ENCODE measurements at places on chromosomes 5 and 9.

- no peak for DNase-seq
These were observed 49.9 kb downstream of the LRRTM2 start for GRCh38 chr5:138824924-138825863.

GRCh38 chr5:7926720-7927119, 57.8 kb downstream of the MTRR start:
- no peak for DNase-seq

DNA sequence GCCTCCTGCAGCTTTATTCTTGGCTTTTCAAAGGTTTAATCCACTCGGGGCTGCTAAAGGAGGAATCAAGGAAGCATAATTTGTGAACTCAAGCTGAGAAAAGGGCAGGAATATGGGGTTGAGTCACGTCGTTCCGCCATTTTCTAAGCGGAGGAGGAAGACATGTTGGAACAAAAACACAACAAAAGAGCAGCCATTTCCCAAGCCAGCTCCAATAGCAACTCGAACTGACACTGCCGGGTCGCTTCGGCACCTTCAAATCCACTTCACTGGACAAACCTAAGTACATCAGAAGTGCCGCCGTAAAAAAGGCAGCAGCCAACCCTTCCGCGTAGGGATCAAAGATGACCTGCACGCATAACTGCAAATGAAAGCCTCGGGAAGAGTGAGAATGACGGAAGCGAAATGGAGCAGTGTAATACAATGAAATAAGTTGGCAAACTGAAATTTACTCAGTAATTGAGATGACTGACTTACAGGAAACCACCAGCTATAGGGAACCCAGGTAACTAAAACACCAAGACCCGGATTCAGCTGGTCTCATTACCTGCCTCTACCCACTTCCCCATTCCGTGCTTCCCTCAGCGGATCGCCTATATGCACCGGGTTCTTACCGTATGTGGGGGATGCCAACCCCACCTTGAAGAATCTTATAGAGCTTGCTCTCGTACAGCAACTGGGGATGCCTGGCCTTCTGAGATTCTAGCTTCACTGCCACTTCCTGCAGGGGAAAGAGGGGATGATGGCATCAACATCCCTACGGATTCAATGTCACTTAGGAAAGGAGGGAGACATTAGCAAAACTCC, 1.6 kb downstream of the CSNK1A1 start:
- DNase-seq = no peak

DNA sequence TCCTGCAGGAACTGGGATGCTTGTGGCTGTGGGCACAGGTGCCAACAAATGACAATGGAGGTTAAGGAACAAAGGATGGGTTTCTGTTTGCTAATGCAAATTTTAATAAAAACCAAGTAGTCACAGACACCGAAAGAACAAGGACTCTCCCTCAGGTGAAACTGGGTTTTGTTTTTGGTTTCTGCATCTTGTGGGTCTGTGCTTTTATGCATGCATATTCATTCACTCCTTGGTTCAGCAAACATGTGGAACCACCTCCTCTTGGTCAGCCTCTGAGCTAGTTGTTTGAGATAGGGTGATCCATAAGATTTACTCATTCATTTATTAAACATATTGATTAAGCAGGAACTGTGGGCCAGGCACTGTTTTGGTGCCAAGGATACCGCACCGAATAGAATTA, 381.9 kb downstream of the CDK5RAP2 start:
- DNase-seq = no peak

GRCh38 chr5:158287643-158288271, 428.8 kb upstream of the CLINT1 start:
- DNase-seq = no peak

DNA sequence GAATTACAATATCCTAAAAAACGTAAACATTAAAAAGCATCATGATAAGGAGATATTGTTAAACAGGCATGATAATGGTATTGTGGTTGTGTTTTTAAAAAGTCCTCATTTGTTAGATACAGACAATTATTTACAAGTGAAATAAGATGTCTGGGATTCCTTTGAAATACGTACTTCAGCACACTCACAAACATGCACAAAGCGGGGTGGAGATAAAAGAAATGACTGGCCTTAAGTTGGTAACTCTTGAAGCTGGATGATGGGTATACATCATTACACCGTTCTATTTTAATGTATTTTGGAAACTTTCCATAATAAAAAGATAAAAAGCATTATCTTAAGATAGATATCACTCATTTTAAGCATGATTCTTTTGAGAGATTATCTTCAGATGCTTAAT, 1.0 kb downstream of the FAM200C start:
- no peak for DNase-seq

DNA sequence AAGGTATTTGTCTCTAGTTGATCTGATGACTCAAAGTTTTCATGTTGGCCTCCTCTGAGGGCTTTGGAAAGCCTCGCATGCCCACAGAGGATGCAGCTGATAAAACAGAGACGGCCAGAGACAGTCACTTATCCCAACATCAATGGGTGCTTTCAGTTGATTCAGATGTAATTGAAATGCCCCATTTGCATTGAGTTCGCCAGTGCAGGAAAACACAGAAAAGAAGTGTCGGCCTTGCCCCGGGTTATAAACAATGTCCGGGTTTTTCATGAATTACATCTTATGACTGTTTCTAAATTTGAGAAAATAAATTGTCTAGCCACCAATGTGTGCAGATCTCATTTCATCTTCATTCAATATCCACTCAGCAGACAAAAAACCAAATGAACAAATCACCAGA, 42.2 kb upstream of the ICE1 start:
- no peak for DNase-seq

DNA sequence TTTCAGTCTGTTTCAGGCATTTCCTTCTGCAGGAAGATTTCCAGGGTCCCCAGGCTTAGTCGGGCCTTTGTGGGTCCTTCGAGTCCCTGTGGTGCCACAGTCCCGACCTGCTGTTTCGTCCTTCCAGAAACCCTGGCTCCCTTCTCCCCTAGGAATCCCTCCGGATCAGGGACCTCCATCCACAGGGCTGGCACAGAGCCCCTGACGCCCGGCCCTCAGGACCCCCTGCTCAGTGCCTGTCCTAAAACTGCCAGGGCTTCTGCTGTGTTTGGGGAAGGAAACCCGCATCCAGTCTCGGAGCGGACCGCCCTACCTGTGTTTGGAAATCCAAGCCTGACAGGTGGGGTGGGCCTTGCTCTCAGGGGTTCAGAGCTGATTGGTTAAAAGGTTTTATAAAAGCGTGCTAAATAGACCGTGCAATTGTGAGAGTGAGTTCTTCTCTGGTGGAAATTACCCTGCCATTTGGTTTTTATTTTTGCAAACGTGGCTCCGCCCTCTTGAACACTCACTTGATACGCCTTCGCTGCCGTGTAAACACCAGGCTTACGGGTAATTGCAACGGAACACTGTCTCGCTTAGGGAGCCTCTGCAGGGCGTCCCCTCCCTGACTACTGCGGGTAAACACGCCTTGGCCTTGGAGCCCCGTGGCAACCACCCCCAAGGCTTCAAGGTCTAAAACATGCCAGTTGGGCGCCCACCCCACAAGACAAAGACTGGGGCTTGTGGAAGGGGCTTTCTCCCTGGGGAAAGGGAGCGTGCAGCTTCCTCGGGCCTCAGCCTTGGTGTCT, 121.2 kb downstream of the PHF2 start:
- no peak for DNase-seq

DNA sequence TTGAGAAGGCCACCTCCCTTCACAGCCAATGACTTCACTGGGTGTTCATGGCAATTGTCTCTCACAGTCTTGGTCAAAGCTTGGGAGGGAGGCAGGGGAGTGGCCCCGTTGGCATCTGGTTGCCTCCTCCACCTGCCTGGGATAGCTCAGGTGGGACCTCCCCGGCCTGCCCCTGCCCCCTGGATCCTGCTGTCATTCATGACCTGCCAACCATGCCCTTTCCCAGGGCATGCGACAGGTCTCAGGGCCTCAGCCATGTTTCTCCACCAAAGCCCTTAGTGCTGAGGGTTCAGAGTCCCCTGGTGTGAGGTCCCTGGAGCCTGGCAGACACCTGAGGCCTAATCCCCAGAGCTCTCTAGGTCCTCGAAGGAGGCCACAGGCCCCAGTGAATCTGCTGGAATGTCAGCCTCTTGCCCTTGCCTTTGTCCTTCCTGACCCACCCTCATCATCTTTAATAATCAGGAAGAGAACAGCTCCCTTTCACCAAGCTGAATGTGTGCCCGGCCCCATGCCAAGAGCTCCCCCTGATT, 5.6 kb downstream of the DAB2IP start:
- DNase-seq = no peak

GRCh38 chr9:3699883-3700282, 174.1 kb upstream of the RFX3 start:
- DNase-seq = no peak

- no peak for DNase-seq
These were observed 147.6 kb downstream of the NR2F1-AS1 start for GRCh38 chr5:93433422-93433821.

GRCh38 chr5:20340126-20340525, 352.1 kb upstream of the CDH18 start:
- DNase-seq = no peak

- no peak for DNase-seq
These were observed 182.4 kb upstream of the OTULINL start for GRCh38 chr5:14399054-14399692.

GRCh38 chr5:33877449-33877848, 14.3 kb downstream of the ADAMTS12 start:
- no peak for DNase-seq

DNA sequence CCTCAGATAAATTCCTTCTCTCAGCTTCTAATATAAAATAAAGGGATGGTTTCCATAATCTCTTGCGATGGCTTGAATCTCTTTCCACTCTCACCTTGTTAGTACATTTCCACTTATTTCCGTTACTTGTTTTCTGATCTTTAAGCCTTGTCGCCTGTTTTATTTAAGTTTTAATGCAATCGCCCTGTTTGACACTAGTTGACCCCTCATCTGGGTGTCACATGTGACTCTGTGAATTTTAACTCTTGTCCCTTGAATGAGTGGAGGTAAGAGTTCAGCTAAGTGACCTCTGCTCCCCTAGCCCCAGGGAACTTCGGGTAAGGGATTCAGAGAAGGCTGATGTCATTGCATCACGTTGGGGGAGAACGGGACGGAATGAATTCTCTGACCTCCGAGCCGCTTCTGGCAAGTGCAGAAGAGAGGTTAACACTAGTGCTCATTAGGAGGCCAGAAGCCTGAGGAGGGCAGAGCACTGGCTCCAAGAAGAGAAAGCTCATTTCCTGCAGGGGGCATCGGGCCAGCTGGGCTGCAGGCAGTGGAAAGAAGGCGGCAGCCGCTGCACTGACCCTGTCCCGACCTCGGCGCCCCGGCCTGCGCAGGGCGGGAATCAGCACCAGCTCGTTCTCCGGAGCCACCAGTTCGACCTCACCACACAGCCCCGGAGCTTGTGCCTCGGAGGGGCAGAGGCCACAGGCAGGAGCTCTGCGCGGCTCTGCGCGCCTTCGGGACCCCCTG, 569 bp downstream of the HINT2 start:
- no peak for DNase-seq

DNA sequence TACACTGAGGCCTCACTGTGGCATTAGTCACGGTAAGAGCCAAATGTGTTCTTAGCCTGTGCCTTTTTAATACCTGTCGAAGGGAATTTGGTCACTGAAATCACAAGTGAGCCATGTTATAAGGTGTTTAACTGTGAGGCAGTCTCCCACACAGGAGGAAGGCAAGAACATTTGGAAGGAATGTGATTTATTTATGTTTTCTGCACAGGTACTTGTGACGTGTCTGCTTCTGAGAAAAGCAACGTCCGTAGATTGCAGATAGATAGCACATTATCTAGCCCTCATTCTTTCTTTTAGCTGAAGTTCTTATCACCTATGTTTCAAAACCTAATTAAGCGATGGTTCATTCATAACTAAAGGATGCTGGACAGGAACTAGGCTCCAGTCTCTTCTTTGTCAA, 19.0 kb upstream of the SMARCA2 start:
- DNase-seq = no peak

- DNase-seq = no peak
These were observed 29.6 kb upstream of the ZNF782 start for GRCh38 chr9:96883922-96884321.

GRCh38 chr5:152329761-152330283, 75.3 kb downstream of the NMUR2 start:
- no peak for DNase-seq

DNA sequence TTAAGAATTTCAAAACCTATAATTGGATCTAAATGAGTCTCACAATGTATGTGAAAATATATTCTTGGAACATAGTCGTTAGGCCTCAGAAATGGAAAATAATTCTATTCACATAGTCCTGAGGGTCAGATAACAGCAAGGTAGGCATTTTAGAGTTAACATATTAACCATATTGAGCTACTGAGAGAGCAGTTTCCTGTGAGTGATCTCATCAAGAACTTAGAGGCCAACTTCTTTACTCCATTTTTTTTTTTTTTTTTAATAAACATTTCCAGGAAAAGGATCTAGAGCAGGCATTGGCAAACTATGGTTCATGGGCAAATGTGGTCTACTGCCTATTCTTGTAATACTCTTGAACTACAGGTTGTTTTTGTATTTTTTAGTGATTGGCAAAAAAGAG, 26.6 kb downstream of the RAB24 start:
- no peak for DNase-seq

GRCh38 chr5:118596255-118596654, 392.1 kb downstream of the DTWD2 start:
- DNase-seq = no peak

DNA sequence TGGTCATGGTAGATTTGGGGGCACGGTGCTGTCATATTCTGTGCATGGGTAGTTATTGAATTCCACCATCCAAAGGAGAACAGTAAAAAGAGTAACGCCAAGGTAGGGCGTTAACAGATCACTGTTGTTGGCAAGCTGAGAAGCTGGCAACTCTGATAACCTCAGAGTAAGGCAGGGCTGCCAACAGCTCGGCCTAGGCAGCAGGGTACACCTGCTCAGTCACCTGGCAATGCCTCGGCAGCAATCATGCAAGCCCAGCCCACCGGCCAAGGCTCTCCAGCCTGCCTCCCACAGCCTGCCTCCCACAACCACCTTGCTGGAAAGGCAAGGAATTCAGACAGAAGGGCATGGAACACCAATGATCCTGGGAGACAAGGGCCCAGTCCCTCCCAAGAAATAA, 63.9 kb downstream of the KLHL3 start:
- DNase-seq = no peak

- no peak for DNase-seq
These were observed 11.4 kb downstream of the ZFAND5 start for GRCh38 chr9:72353455-72354116.

- no peak for DNase-seq
These were observed 1.9 kb upstream of the TMEM171 start for GRCh38 chr5:73118391-73118973.

DNA sequence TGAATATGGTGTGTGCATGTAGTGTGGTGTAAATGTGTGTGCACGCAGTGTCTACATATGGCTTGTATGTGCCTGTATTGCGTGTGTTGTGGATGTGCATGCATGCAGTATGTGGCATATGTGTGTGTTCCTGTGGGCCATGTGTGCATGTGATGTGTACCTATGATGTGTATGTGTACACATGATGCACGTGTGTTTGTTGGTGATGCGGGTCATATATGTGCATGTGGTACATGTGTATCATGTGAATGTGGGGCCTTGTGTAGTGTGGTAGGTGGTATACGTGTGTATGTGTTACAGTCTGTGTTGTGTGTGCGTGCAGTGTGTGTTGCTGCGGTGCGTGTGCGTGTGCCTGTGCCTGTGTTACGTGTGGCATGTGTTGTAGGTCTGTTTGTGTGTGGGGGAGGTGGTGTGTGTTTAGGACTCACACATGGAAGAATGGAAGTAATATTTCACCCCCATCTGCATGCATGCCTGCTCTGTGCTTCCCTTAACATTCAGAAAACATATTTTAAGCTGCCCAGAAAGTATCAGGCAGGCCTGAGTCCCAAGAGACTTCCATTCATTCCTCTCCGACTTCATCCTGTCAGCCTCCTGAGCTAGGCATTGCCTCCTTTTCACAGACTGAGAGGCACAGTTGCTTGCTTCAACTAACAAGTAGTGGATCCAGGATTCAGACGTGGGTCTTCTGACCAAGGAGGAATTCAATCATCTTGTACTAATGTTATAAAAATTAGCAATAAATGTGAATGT, 55.4 kb upstream of the RUFY1 start:
- DNase-seq = no peak

Measured in T-helper 1 cell (primary cell).